ENCODE measurements at places on chromosomes 16 and 17.

DNA sequence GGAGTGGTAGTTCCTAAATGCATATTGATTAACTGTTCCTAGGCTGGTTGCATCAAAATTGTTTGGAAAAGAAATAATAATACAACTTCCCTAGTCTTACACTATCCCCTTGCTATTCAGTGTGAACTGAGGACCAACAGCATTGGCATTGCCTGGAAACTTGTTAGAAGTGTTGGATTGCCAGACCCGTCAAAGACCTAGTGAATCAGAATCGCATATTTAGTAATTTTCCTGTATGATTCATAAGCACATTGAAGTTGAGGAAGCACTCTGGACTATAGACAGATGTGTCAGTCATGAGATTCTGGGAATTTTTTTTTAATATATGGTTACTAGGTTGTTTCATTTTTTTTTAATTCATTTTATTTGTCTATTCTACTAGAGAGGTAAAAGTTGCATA lies 34.7 kb upstream of the KCNJ16 start:
- peak; percentile 61 for DNase-seq

- DNase-seq = no peak
Measured at GRCh38 chr17:59466946-59467801, 98.2 kb upstream of the DHX40 start.

GRCh38 chr17:67649891-67650290 lies 67.8 kb upstream of the NOL11 start:
- DNase-seq = no peak

DNA sequence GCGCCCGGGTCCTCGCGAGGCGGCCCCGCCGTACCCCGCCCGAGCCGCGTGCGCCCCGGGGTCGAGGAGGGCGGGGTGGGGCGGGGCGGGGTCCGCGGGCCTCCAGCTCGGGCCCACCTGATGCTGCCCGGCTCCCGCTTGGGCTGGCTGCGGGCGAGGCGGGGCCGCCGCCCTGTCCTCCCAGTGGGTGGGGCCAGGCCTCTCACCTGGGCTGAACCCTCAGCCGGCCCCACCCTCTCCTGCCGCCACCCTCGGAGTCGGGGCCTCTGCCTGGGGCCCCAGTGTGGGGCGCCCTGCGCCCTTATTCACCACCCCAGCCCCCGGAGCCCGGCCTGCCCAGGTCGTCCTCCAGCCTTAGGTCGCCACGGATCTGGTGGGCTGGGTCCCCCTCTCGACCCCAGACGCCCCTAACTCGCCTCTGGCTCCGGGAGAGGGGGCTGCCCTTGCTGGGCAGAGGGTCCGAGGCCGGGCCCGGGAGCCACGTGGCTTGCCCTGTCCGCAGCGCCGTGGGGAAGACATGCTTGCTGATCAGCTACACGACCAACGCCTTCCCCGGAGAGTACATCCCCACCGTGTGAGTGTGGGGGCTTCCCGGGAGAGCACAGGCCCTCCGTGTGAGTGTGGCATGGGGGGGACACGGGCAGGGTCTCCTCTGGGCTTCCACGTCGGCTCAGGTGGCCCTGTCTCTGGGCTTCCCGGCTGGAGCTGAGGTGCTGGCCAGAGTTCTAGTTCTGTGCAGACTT lies 578 bp downstream of the RAC3 start:
- DNase-seq = no peak

Measured in dermis microvascular lymphatic vessel endothelial cell (primary cell).